Inflammatory macrophage treated with lipopolysaccharide for 4 hours (primary cell): ENCODE measurements at places on chromosomes 11 and 22.

DNA sequence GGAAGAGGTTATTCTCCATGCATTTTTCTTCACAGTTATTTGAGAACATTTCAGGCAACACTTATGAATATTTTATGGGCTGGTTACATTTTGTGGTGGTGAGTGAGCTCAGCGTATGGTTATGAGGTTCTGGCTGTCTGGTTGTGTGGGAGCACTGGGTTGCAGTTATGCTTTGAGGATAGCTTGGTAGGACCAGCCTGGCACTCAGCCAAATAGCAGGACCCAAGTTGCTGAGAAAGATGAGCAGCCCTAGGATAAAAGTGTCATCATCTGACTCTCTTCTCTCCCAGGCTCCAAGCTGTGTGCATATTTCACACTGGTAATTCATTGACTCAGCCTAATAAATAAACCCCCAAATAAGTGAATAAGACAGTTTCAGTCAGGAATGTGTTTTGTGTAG, 8.1 kb upstream of the SRSF8 start:
- DNase-seq: no peak

DNA sequence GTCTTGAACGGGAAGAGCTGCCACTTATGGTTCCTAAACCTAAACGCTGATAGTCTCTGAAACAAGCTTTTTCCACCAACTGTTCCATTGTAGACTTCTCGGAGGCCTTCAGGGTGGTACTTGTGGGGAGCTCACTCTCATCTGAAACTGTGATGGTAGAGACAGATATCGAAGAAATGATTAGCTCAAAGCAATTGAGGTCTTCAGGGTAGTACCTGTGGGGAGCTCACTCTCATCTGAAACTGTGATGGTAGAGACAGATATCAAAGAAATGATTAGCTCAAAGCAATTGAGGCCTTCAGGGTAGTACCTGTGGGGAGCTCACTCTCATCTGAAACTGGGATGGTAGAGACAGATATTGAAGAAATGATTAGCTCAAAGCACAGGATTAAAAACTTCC, 175.7 kb downstream of the SWAP70 start:
- no peak for DNase-seq

DNA sequence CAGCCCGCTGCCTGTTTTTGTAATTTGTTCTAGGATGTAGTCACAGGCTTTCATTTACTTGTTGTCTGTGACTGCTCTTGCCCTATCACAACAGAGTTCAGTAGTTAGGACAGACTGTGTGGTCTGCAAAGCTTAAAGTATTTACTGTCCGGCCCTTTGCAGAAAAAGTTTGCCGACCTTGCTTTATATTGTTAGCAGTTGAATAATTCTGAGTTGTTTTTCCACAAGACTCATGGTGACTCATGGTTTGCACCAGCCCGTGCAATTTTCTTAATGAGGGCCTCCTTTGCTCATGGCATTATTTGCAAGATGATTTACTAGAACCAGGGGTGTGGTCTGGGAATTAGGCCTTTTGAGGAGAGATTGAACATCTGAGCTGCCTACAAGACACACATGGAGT, 110.6 kb downstream of the SCN3B start:
- peak; percentile 39 for DNase-seq

GRCh38 chr11:4639931-4640330, 2.7 kb downstream of the OR51D1 start:
- no peak for DNase-seq

DNA sequence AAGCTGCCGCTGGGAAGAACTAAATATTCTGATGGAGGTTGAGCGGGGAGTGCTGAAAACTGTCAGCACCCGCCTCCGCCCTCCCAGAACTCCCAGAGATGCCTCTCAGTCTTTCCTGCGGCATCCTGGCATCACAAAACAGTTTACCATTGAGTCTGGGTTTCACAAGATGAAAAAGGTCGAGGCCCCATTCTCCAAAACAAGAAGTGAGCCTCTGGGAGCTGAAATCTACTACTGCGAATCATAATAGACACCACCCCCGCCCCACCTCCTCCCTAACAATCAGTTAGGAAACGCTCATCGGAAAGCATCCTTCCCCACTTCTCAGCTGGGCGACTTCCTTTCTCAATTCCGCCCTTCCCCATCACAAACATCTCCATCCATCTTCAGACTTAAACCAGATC, 1.0 kb downstream of the SUN2 start:
- peak; percentile 92 for DNase-seq

DNA sequence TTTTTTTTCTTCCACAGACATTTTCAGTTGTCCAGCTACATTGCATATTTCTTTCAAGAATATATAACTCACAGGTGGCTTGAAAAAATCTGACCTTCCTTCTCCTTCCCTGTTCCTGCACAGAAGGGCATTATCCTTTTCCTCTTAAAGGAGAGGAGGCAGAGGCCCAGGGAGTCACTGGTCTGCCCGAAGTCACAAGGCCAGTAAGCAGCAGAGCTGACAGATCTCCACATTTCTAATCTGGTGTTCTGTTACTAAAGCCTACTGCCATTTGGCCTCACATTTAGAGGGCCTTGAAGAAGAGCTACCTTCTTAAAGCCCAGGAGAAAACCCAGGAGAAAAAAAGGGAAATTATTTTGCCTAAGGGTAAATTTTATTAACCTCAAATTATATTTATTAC, 12.3 kb downstream of the ENDOD1 start:
- no peak for DNase-seq

- DNase-seq: no peak
Observed at GRCh38 chr22:47102648-47103047, 340.2 kb downstream of the TBC1D22A start.

DNA sequence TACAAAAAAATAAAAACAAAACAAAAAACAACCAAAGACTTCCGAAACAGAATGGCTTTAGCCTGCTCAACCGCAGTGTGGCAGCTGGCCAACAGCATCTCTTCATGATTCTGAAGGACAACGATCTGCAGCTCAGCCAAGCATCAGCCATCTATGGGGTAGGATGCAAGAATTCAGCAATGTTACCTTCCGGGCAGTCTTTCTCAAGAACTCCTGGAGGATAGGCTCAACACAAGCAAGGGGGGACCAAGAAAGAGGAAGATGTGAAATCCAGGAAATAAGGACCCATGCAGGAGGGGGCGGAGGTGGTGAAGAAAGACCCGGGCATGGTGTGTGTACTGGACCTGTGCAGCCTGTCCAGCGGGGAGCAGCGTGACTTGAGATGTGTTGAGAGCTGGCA, 3.5 kb upstream of the TSPO start:
- DNase-seq: peak; percentile 76

DNA sequence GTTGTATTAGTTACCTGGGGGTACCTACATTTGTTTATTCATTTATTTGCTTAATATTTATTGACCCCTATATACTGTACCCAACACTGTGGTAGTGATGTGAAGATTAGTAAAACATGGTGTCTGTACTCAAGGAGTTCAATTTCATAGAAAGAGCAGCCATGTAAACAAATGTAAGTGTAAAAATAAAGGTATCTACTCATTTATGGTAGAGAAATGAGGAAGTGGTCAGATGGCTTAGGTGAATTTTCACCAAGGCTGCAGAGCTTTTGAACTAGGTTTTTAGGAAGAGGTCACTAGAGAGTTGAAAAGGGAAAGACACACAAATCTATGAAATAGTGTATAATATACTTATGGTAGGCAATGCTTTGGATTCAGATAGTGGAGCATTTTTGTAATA, 11.1 kb downstream of the CTR9 start:
- no peak for DNase-seq

GRCh38 chr11:93908689-93909088, 58.3 kb upstream of the VSTM5 start:
- no peak for DNase-seq

DNA sequence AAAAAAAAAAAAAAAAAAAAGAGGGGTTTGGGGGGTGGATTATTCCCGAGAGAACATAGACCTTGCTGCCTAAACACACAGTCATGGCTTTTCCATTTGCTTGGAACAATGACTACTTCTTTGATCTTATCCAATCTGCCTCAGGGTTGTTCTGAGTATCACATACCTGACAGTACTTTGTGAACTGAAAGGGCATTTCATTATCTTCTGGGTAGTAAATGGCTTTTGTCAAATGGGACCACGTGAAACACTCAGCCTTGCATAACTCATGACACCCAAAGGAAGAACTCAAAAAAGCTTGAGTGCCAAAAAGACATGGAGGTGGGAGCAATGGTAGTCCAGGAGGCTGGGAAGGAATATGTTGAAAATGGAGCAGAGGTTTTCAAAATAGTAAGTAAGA, 123.2 kb upstream of the BID start:
- no peak for DNase-seq

GRCh38 chr22:47787501-47788227, 1025.2 kb downstream of the TBC1D22A start:
- no peak for DNase-seq

DNA sequence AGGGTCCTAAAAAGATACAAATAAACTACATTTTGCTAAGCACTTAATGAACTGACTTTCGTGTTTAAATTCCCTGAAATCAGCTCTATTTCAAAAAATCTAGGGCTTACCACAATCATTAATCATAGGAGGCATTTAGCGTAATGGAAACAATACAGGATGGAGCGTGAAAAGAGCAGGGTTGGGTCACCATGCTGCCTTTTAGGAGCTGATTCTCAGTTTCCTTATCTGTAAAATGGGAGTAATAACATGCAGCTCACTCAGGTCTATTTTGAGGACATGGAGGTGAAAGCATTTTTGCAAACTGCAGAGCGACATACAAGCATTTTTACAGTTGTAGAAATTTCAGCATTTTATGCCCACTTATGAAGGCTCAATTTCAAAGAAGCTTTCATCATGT, 407.0 kb downstream of the TENM4 start:
- DNase-seq: no peak

DNA sequence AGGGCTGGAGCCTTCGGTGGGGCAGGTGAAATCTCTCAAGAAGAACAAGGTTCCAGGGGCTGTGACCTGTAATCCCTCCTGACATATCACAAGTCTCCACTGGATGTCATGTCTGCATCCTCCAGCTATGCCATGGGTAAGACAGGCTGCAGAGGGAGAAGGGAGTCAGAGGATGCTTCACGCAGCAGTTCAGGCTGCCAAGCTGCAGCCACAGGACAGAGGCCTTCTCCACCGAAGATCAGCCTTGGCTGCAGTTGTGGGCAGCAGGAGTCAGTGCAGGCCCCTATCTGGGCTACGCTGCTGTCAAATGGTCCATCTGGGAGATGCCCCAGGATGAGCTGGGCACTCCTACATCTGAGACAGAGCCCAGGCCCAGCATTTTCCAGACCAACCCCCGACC, 25.0 kb downstream of the DKK3 start:
- no peak for DNase-seq

DNA sequence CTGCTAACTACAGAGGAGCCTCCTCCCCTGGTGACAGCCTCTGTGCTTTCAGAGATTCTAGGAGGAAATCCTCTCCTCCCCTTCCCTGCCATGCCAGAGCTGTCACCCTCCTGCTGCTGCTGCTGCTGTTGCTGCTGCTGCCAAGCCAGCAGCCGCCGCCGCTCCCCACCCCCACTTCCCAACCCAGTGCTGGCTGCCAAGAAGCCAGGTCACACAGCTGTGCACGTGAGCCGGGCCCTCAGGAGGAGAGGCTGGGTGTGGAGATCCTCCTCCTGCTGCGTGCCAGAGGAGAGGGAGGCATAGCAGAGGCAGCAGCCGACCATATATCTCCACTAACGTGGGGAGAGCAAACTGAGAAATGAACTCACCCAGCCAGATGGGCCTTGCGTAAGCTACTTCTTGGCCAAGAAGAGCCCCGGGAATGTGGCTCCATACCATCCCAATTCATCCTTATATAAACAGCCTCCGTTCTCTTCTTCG, 12.4 kb downstream of the CRY2 start:
- DNase-seq: no peak

- no peak for DNase-seq
Observed at GRCh38 chr11:99682646-99683045, 661.9 kb downstream of the CNTN5 start.

DNA sequence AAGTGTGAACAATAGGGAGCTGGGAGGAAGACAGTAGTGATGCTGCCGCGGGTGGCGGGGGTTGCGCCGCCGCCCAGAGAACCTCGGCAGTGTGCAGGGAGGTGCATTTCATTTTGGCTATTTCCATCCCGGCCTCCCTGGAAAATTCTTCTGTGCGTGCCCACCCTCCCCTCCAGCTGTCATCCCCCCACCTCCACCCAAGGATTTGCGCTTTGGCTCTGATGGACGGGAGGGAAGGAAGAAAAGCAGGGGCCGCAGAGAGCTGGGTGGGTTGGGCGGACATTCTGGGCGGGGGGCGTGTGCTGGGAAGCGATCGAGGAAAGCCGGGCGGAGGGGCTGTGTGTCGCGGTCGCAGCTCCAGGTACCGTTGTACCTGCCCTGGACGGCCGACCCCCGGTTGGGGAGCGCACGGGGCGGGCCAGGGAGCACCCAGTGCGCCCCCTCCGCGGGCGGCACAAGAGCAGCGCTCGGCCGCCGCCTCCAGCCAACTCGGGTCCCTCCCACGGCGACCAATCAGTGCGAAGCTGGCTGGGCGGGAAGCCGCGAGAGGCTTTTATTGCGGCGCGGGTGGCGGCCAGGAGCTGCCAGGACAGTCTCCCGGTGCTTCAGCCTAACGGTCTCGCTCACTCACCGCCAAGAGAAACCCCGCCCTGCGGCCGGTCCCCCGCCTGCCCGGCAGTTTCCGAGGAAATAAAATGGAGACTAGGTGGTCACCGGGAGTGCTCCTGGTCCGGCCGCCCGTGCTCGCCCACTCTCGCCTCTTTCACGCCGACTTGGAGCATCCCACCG, 1.6 kb downstream of the NCAM1 start:
- peak; percentile 6 for DNase-seq

GRCh38 chr11:19183646-19184045, 18.1 kb downstream of the CSRP3 start:
- DNase-seq: no peak

DNA sequence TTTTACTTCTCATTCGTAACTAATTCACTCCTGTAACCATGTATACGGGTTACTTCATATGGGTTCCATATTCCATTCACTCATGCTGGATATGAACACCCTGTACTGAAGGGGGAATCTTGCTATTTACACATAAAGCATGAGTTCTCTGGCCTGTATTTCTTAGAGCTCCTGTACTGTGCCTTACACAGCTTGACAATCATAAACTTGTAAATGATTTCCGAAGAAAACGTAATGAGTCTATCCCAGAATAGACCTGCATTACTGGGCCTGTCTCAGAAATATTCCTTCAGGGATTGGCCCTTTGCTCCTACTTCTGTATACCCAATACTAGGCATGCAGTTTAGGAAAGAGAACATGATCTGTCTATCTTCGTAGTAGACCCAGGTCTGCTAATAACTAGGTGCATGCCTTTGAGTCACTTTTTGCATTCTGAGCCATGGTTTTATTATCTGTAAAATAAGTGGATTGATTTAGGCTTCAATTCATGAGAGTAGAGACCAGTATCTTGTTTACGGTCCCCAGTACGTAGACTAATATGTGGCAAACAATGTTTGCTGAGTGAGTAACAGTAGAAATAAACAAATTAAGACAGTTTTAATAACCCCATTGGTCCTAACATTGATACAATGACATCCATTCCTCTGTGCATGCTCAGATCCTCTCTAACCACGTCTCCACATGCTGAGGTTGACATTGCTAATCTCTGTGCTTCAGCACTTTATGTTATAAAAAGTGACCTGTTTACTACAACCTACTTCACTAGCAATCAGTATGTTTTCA, 1.2 kb downstream of the CCDC34 start:
- no peak for DNase-seq
